ENCODE measurements at places on chromosomes 3 and 15.

GRCh38 chr15:57245130-57245529 lies 131.2 kb upstream of the CGNL1 start:
- DNase-seq = no peak

GRCh38 chr15:59160880-59161593 lies 45.6 kb upstream of the LDHAL6B start:
- DNase-seq = no peak

- no peak for DNase-seq
Measured at GRCh38 chr3:58994746-58995330, 55.0 kb downstream of the CFAP20DC start.

DNA sequence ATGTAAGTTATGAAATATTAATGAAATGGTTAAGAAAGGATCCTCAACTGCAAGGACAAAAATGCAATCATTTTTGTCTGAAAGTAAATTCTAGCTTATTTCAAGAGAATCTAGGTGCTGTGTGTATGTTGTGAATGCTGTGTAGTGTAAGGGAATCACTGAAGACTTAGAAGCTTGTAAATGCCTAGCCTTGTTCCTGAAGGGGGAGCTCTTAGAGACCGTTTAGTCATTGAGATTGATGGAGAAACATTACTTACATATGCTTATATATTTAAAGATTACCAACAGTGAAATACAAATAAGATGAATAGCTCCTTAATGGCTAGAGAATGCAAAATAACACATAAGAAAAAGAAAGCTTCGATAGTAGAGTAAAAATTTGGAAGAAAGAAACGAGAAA lies 67.9 kb downstream of the CNTN4 start:
- DNase-seq = no peak

GRCh38 chr15:67480741-67481140 lies 40.2 kb upstream of the C15orf61 start:
- no peak for DNase-seq

DNA sequence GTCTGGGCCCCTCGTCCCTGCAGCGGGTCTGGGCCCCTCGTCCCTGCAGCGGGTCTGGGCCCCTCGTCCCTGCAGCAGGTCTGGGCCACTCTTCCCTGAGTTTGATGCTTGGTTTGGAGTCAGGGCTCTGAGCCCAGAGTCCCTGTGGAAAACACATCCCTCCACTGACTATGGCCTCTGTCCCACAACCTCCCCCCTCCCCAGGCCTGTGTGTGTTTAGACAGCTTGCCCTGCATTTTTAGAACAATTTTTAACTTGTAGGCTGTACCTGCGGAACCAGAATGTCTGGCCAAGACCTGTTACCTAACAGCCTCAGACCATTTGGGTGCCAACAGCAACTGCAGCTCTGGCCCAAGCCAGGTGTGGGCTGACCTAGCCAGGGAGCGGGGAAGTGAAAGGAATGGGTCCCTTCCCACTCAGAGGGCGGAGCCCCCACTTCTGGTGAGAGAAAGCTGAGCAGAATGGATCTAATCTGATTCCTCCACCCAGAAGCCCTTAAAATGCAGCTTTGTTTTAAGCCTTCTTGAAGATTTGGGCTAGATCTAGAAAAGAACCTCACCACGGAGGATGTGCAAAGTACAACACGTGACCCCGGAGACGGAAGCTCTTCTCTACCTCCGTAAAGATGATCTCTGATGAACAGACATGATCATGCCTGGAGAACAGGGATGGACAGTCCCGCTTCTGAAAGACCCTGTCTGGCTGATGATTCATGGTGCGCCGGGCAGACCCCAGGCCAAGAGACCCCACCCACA lies 60.5 kb upstream of the TFRC start:
- no peak for DNase-seq

DNA sequence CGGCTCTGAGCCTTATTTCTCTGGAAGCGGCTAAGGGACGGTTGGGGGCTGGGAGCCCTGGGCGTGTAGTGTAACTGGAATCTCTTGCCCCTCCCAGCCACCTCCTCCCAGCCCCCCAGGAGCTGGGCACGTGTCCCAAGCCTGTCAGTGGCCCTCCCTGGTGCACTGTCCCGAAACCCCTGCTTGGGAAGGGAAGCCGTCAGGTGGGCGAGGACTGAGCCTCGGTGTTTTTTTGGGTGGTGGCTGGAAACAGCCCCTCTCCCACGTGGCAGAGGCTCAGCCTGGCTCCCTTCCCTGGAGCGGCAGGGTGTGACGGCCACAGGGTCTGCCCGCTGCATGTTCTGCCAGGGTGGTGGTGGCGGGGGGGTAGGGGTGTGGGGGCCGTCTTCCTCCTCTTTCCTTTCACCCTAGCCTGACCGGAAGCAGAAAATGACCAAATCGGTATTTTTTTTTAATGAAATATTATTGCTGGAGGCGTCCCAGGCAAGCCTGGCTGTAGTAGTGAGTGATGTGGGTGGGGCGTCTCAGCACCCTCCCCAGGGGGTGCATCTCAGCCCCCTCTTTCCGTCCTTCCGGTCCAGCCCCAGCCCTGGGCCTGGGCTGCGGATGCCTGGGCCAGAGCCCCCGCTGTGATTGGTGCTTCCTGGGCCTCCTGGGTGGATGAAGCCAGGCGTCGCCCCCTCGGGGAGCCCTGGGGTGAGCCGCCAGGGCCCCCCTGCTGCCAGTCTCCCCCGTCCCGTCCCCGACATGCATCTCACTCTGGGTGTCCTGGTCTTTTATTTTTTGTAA lies 58.8 kb upstream of the GOLGA8A start:
- DNase-seq = no peak

DNA sequence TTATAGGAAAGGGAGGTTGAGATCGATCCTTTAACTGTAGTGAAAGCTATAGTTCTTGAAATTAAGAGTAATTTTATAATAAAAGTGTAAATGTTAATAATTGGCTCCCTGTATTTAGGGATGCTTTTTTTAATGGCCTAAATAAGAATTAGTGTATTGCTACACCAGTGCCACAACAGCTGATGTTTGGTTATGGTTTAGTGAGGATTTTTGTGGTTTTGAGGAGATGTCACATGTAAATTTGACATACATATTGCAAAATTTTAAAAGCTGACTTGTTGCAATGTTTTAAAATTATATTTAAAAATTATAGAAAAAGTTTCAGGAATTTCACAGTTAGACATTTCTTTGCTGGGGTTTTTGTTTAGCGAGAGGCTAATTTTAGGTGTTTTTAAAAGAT lies 3.9 kb downstream of the TSC22D2 start:
- no peak for DNase-seq

DNA sequence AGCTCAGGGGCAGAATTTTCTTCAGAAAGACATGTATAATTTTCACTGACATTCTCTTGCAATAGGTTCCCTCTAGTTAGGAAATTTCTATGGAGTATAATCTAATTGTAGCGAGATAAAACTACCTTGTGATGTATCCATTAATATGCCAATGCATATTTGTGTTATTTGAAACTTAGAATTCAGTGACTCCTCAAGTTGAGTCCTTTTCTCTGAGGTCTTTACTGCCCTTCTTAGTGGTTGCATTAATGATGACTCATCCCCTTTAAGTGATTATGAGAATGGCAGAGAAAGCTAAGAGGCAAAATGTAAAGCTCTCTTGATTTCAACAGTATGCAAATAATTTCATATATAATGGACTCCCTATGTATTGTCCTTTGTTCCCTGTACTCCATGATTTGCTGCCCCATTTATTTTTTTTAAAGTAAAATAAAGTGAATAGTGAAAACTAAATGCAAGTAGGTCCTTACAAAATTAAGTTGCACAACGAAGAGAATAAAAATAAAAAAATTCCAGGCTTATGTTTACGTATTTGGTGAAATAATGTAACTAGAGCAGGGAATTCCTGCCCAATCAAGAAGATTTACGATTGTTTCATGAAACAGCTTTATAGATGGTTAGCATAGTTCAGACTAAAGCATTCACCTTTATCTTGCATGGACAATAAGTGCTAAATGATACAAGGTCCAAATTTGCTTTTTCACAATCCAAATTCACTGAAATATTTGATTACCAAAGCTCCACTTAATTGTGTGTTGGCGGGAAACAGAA lies 78.1 kb downstream of the ZPLD1 start:
- no peak for DNase-seq

- no peak for DNase-seq
Measured at GRCh38 chr3:134846911-134847317, 51.9 kb downstream of the EPHB1 start.

GRCh38 chr3:13322324-13322723 lies 97.8 kb downstream of the NUP210 start:
- no peak for DNase-seq

DNA sequence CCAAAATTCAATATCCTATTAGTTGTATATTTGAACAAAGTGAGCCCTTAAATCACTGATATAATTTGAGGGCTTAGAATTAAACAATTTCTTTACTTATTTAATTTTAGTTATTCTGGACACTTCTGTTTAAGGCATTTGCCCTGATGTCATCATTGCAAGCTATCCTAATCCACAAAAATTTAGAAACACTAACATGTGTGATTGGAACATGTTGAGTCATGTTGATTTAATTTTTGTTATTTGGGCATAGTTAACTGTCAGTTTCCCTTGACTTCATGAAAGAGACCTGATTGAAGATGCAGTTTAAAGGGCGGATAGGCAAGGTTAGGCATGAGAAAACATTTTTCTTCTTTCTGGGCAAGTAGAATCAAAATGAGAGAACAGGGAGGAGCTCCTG lies 682.6 kb downstream of the ROBO1 start:
- no peak for DNase-seq

- no peak for DNase-seq
Measured at GRCh38 chr3:157160658-157161424, 894 bp upstream of the CCNL1 start.

- DNase-seq = no peak
Measured at GRCh38 chr3:44227632-44228031, 14.1 kb upstream of the TOPAZ1 start.

GRCh38 chr3:132205609-132206008 lies 111.6 kb upstream of the ACP3 start:
- no peak for DNase-seq

DNA sequence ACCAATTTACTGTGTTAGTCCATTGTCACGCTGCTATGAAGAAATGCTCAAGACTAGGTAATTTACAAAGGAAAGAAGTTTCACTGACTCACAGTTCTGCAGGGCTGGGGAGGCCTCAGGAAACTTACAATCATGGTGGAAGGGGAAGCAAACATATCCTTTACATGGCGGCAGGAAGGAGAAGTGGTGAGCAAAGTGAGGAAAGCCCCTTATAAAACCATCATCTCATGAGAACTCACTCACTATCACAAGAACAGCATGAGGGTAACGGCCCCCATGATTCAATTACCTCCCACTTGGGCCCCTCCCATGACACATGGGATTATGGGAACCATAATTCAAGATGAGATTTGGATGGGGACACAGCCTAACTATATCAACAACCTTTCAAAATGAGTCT lies 20.2 kb downstream of the USF3 start:
- DNase-seq = no peak

- no peak for DNase-seq
Measured at GRCh38 chr3:160114355-160114995, 110.7 kb upstream of the C3orf80 start.

DNA sequence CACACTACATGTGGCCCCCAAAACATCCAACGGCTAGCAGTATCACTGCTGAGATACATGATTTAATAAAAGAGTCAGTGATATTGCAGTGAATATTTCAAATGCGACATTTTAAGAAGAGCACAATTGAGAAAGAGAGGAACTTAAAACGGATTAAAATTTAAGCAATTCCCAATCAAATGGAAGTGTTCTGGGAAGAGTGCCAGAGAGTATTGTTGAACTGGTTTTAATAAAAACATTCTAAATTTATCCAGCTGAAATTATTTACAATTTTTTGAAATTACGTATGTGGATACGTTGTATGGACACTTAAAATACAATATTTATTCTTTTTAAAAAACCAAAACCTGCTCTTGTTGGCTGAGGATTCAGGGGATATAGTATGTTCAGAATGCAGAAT lies 117.7 kb downstream of the C3orf38 start:
- DNase-seq = no peak

DNA sequence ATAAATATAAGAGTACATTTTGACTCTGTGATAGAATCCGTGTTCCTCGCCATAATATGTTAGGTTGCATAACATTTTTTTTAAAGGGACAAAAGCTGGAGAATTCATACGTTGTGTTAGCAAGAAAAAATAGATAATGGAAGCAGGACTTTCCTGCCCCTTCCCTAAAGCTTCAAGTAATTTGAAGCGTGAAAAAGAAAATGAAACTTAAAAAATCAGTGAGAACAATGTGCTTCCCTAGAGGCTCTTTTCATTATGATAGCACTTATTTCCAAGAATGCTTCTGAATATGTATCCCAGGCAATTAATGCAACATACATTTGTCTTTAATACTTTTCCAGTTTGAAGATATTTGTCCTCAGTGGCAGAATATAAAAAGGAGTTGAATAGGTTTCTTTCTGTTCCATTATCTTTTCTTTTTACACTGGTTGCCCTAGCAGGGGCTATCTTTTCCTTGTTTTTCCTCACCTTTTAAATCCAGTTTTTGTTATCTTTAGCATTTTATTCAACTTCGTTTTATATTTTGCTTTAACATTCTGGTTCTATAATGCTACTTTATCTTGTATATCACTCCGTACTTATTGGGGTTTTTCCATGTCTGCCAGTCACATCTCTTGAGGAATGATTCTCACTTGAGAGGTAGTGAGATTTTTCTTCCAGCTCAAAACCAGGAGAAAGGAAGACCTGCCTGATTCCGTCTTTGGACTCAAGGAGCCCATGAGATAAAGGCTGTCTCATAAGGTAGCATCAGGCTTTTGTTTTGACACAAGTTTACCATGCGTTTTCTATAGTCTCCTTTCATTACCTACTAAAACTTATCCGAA lies 113.8 kb downstream of the MBNL1 start:
- no peak for DNase-seq

DNA sequence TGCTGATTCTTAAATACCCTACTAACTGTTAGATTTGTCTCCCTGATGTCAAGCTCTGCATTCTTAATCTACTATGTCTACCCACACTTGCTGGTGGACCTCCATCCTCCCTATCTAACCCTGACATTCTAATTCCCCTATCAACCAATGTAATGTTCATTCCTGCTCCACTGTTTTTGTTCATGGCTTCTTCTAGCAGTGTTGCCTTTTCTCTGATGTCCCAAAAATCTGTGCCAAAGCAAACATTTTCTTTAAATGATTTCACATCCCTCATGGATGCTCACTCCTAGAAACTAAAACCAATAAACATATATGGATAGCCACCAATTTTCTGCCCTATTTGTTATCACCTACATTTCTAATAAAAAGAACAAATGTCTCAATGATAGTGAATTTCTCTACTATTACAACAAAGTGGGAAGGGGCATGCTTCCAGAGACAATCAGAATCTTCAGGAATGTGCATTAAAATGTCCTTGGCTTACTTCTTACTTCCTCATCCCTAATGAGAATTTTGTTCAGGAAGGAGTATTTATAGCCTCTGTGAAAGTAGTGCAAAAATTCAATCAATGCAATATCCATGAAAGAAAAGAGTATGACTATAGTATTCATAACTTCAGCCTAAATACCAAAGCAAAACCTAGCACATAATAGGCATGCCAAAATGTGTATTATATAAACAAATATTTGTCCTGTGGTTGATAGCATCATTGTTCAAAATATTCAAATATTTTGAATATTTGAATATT lies 273.3 kb downstream of the ZNF385D start:
- DNase-seq = no peak

Measured in amygdala (tissue), 56 donors.